ENCODE measurements at places on chromosomes 1 and 21.

GRCh38 chr1:59186656-59187055, 110.2 kb upstream of the FGGY start:
- DNase-seq = no peak

DNA sequence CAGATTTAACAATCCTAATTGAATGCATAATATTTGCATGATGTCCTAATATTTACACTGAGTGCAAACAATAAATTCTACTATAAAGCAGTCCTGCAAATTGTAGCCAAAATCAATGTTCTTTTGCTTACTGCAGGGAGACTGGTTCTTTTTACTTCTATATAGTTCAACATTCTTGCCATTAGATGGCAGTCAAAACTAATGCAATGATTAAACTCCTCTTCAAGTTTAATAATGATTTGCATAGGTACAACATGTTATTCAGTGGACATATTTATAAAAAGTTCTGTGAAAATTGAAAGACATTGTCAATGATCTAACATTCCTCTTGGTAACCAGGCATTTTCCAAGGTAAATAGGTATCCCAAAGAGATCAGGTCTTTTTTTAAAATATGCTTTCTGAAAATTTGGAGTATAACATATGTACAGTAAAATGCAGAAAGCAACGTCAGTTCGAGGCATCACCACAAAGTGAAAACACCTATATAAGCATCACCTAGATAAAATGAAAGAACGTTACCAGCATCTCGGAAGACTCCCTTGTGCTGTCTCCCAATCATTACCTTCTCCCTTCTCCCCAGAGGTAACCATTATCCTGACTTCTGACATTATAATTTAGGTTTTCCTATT, 9.8 kb upstream of the FNBP1L start:
- no peak for DNase-seq

DNA sequence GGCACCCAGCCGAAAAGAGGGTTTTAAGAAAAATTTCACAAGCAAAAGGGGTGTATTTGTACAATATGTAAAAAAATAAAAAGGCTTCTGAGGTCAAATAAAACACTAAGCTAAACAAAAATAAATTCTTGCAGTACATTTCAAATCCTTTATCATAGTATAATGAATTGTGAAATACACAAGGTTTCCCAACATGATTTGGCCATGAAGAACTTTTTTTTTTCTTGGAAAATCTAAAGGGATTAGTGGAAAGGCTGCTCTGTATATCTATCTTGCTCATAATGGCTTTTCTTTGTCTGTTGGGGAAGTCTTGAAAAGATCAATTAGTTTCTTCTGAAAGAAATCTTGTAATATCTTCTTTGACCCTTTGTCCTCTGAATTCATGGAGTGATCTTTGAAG, 593.4 kb downstream of the PLPP3 start:
- DNase-seq = no peak

DNA sequence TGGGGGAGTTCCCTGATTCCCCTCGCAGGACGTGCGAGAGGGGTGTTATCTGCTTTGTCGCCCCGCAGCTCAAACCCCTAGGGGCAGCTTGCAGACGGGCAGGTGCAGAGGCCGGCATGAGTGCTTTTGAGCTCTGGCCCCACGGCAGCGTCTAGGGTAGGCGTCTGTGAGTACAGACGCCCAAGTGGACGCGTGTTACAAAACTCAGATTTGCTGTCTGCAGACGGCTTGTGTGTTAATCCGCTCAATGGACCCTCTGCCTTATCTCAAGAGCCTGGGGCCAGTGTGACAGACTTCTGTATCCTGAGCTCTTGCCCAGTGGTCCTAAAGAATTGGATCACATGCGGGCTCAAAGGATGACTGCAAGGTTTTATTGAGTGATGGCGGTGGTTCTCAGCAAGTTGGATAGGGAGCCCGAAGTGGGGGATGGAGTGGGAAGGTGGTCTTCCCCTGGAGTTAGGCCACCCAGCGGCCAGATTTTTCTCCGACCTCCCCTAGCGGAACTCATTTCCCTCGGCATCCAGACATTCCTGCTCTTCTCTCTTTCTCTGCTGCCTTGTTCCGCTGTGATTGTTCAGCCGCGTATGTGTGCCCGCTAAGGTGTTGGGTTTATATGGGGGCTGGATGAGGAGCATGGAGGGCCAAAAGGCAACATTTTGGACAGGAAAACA, 9.4 kb downstream of the CFHR4 start:
- no peak for DNase-seq

GRCh38 chr1:235712812-235713211, 63.2 kb upstream of the GNG4 start:
- DNase-seq = no peak

DNA sequence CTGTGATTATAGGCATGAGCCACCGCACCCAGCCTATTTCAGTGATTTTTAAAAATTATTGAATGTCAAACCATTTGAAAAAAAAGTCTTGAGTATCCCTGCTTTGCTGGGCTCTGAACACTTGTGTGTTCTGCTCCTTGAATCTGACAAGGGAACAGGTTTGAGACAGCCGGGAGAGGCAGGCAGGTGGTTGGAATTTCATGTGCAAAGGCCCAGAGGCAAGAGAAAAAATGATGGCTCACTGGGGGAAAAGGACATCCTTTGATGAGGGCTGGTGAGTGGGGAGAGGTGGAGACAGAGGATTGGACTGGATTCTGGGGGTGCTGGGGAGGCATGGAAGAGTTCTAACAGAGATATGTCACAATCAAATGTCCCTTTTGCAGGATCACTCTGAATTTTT, 13.1 kb upstream of the WASF2 start:
- no peak for DNase-seq

- no peak for DNase-seq
These were observed 12.2 kb upstream of the AXDND1 start for GRCh38 chr1:179353546-179353945.

- DNase-seq = no peak
These were observed 10.7 kb downstream of the SH2D2A start for GRCh38 chr1:156805766-156806511.

GRCh38 chr1:160043543-160043942, 11.8 kb upstream of the PIGM start:
- no peak for DNase-seq

DNA sequence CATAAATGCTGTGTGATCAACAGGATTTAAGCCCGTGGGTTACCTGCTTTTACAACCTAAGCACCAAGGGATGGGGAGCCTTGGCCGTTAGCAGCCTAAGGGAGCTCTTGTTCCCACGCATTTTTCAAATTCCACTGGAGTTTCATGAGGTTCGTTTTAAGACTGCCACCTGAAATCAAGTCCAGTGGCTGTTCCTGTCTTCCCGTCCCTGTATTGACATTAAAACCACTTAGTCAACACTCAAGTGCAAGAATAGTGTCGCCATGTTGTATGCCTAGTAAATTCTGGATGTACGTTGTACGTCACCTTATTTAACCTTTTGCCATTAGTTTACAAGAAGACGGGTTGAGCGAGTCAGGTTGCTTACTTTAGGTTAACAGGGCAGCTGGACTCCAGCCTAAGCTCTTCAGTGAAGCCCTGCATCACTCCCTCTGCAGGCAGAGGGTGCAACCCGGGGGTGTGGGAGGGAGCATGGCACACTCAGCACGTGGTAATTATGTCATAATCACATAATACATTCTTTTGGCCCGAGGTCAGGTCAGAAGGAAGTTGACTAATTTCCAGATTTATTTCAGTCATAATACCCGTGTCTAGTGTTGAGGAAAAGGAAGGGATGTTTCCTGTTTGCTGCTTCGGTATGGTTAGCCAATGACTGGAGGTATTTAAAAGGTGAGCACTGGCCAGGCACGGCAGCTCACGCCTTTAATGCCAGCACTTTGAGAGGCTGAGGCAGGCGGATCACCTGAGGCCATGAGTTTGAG, 42.5 kb downstream of the CNST start:
- no peak for DNase-seq

DNA sequence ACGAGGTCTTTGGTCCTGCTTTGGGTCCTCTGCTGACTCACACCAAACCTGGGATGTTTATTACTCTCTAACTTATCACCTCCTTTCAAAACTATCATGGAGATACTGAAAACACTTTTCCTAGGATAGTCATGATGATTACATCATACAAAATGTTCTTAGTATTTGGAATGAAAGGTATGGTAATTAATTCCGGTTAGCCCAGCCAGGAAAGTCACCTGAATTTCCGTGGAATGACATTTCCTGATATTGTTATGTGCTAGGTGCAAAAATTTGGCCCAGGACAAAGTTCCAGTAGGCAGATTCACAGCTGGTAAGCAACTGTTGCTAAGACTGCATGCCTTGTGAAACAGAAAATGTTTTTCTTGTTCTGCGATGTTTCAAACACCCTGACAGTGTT, 203.4 kb downstream of the ZNF648 start:
- no peak for DNase-seq

DNA sequence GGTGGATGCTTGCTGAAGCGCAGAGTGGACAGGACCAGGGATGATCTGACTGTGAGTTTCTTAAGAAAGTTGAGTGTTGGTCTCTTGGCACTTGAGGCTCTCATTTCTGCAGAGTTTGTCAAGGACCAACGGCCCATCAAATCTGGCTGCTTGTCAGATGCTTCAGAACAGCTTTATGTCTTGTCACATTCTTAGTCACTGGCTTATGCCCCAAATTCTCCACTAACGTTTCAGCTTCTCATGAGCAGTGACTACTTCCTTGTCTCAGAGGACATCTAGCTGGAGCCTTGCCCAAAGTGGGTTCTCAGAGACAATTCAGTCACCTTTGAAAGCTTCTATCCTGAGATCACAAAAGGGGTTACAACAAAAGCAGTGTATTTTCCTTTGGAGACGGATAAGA, 92.3 kb downstream of the ST6GALNAC5 start:
- DNase-seq = no peak

DNA sequence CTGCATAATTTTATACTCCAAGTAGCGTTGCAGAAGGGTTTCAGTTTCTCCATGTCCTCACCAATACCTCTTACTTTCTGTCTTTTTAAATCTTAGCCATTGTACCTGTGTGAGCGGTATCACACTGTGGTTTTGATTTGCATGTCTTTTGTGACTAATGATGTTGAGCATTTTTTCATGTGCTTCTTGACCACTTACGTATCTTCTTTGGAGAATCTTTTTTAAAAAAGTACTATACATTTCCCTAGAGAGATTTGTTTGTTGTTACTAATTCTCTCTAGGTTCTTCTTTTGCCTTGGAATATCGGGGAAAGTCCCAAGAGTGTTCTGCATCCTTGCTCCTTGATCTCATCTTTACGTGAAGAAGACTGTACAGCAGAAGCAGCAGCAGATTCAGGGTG, 81.8 kb upstream of the WARS2 start:
- DNase-seq = no peak

GRCh38 chr1:209621741-209622655, 30.2 kb downstream of the LAMB3 start:
- DNase-seq = no peak

DNA sequence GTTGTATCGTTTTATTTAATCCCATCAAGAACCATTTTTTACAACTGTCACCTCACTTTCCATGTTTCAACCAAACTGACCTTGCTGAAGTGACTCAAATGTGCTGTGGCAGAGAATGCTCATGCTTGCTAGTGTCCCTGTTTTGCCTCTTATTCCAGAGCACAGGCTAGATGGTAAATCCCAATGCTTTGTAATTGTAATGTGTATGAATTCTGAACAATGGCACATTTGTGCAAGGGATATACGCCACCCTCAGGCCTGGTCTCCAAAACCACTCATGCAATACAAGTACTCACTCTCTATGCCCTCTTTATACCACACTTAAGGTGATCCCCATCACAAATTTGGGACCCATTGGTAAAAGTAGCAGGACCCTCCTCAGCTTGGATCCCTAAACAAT, 313.6 kb downstream of the HHIPL2 start:
- no peak for DNase-seq

GRCh38 chr1:42743317-42744147, 3.5 kb upstream of the CLDN19 start:
- DNase-seq = no peak

DNA sequence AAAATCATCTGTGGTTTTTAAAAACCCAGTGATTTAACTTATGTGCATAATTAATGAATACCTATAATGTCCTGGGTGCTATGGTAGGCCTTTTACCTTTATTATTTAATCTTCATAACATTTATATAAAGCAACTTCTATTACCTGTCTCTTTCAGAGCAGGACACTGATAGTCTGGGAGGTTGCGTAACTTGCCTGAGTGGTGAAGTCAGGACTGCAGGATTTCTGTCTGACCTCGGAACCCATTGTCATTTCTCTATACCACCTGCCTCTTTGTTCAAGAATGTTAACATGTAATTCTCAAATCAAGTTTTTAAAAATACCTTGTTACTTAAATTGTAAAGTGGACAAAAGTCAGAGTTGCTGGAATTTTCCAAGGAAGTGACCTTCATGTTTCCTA, 41.0 kb upstream of the BACH1 start:
- no peak for DNase-seq

GRCh38 chr1:178019622-178020021, 49.8 kb upstream of the SEC16B start:
- DNase-seq = no peak

GRCh38 chr1:53305650-53306049, 22.2 kb downstream of the LRP8 start:
- DNase-seq = no peak

- no peak for DNase-seq
These were observed 15.9 kb upstream of the ELOA start for GRCh38 chr1:23727362-23727811.

DNA sequence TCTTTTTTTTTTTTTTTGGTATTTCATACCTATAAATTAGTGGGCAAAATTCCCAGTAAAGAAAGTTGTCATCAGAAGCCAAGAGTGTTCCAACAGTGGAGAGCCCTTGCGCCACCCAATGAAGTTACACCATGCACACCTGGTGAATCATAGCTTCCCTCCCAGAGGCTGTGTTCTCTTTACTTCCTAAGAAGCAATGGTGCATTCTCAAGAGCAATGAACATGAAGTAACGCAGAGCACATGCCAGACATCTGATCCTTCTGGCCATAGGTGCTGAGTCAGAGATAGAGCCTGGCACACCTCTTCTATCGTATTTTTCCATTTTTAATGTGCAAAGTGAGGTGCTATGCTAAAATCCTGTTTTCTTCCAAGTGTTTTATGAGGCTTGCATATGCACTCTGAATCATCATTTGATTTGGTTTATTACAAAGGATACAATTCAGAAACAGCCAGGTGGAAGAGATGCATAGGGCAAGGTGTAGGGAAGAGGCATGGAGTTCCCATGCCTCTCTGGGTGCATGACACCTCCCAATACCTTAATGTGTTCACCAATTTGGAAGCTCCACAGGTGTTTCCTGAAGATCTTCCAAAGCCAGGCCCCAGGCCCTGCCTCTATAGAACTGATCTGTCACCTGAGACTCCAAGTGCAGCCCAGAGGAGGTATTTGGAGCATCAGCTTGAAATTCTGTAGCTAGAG, 408.0 kb downstream of the SIPA1L2 start:
- no peak for DNase-seq

DNA sequence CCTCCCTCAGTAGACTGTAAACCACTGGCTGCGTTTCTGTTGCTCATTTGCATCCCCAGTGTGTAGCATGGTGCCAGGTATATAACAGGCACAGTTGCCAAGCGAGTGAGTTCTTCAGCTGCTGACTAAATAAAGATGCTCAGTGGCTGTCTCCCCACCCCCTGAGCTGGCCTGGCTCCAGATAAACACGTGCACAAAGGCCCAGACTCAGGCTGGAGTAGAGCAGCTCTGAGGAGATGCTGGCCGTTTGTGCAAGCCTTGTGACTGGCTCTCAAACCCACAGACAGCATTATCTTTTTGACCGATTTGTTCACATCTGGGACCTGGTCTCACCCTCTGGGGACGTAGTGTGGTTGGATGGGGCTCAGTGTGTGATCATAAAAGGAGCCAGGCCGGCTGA, 7.1 kb downstream of the CHRNB2 start:
- no peak for DNase-seq

Measured in amygdala (tissue), 56 donors.